ENCODE measurements at places on chromosomes 6 and 20.

- no peaks in the 10 kb centered on the region for H3K36me3 ChIP-seq
- no peak for DNase-seq
- H3K27ac ChIP-seq = no peak overlapping the region
- H3K27me3 ChIP-seq = no peaks in the 10 kb centered on the region
- H3K4me3 ChIP-seq = no peak overlapping the region
- no peaks in the 10 kb centered on the region for H3K4me1 ChIP-seq
These were observed 11.0 kb downstream of the SMPDL3A start for GRCh38 chr6:122799916-122800686.

GRCh38 chr6:86028776-86029175 lies 386.1 kb upstream of the SYNCRIP start:
- no peak overlapping the region for H3K27ac ChIP-seq
- no peaks in the 10 kb centered on the region for H3K27me3 ChIP-seq
- no peak for DNase-seq
- H3K4me1 ChIP-seq = no peaks in the 10 kb centered on the region
- no peaks in the 10 kb centered on the region for H3K36me3 ChIP-seq

DNA sequence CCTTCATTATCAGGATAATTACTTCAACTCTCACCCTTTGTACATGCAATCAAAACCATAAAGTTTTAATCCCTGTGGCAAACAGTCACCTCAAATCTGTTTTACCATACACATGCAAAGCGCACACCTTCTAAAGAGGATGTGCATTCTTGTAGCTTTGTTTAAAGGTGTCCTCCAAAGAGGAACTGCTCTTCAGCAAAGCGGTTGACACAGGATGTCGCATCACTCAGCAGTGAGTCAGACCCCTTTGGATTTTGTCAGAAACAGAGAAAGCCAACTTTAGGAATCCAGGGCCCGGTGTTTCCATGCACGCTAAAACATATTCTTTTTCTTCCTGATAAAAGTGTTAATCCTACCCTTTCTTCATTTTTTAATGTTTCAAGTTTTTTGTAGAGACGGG lies 268.3 kb upstream of the ARID1B start:
- H3K4me3 ChIP-seq = no peak overlapping the region
- no peak overlapping the region for H3K27ac ChIP-seq
- no peak for DNase-seq
- no peaks in the 10 kb centered on the region for H3K36me3 ChIP-seq
- no peaks in the 10 kb centered on the region for H3K4me1 ChIP-seq

- H3K27ac ChIP-seq = no peak overlapping the region
- H3K27me3 ChIP-seq = no peaks in the 10 kb centered on the region
- DNase-seq = no peak
- H3K4me3 ChIP-seq = no peak overlapping the region
- no peaks in the 10 kb centered on the region for H3K4me1 ChIP-seq
These were observed 181.7 kb upstream of the ARID1B start for GRCh38 chr6:156595476-156595875.

DNA sequence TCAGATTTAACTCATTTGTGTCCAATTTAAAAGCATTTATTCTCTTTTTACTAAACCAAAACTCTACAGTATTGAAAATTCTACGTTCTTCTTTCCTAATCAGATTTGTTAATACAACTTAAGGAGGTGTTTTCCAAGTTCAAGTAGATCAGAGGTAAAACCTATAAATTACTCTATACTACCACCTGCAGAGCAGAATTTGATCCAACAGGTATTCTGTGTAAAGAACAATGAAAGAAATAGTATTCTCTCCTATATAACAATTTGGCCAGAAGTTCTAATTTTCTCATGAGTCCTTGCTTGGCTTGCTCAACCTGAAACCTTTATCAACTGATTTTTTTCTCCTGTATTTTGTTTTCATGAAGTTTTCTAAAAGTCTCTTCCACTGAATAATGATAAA lies 28.5 kb upstream of the DST start:
- H3K36me3 ChIP-seq = no peaks in the 10 kb centered on the region
- H3K27me3 ChIP-seq = no peaks in the 10 kb centered on the region
- no peak for DNase-seq
- no peaks in the 10 kb centered on the region for H3K4me1 ChIP-seq

GRCh38 chr6:135993361-135993760 lies 141.9 kb downstream of the PDE7B start:
- DNase-seq = no peak
- no peaks in the 10 kb centered on the region for H3K27me3 ChIP-seq
- H3K4me3 ChIP-seq = no peak overlapping the region

DNA sequence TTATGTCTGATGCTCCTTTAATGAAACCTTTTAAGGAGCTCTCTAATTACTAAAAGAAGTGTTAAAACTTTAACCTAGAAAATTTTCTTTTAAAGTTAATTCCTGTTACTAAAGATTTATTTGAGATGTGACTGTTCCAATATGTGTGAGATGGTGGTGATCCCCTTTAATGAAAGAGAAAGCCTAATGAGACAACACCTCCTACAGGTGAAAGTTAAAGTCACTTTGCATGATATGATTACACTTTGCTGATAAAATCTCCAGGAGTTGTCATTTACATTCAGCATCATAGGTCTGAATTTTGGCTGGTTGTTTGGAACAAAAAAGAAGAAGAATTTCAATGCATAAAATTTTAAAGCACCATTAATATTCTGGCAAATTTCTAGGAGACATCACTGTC lies 307.4 kb downstream of the TRDN start:
- H3K4me3 ChIP-seq = no peak overlapping the region
- H3K36me3 ChIP-seq = no peaks in the 10 kb centered on the region
- no peaks in the 10 kb centered on the region for H3K27me3 ChIP-seq
- H3K27ac ChIP-seq = no peak overlapping the region

DNA sequence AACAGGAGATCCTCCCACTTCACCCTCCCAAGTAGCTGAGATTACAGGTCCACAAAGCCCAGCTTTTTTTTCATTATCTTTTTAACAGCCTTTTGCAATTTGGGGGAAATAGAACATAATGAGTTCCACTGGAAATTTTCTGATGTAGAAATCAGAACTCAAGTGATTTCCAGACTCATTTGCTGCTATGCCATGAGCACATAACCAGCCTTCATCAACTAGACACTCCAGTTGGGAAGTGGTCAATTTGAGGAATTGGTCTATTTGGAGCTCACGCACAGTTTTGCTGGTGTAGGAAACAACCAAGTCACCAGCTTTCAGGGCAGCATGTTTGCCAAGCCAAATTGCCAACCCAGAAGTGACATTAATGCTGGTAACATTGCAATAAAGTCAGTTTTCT lies 86.7 kb downstream of the MAFB start:
- H3K27ac ChIP-seq = no peak overlapping the region
- no peak for DNase-seq
- no peaks in the 10 kb centered on the region for H3K36me3 ChIP-seq

DNA sequence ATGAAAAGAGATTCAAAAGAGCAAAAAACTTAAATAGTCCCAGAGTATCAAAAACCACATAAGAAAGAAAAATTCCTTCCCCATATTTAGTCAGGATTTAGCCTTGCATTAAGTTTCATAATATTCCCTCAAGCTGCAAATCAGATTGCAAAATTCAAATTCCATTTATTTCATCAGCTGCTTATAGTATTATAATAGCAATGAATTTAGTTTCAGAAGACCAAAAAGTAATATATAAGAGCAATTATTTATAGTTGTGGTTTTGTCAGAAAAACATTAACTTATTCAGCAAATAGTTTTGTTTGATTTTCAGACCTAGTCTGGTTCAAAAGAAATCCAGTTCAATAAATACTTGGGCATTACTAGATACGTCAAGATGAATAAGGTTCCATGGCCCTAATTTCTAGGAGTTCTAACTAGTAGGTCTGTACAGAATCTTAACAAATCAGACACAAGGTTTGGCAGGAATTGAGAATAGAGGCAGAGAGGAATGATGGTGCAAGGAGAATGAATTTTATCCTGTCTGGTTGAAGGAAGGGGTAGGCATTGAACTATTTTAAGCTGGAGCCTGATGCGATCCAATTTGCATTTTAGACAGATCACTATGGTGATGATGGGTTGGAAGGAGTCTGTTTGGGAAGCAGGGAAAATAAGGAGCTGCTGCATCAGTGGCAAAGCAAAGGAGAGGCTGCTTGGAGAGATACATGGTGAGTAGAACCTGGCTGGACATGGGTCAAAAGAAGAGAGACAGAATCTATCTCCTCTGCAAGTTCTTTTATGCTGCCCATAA lies 163.9 kb upstream of the STXBP5 start:
- no peaks in the 10 kb centered on the region for H3K36me3 ChIP-seq
- H3K27ac ChIP-seq = no peak overlapping the region
- no peaks in the 10 kb centered on the region for H3K4me1 ChIP-seq
- H3K27me3 ChIP-seq = no peaks in the 10 kb centered on the region
- H3K4me3 ChIP-seq = no peak overlapping the region

GRCh38 chr6:1129131-1129530 lies 182.8 kb upstream of the FOXQ1 start:
- H3K27ac ChIP-seq = no peak overlapping the region
- no peaks in the 10 kb centered on the region for H3K27me3 ChIP-seq

- peaks cover 22% of the 10 kb centered on the region for H3K4me1 ChIP-seq
- DNase-seq = no peak
- H3K27me3 ChIP-seq = no peaks in the 10 kb centered on the region
- H3K4me3 ChIP-seq = peak overlapping the region; percentile 6
- peaks cover 15% of the 10 kb centered on the region for H3K36me3 ChIP-seq
- H3K27ac ChIP-seq = peak overlapping the region; percentile 33
These were observed 3.4 kb upstream of the GZF1 start for GRCh38 chr20:23358563-23358906.

DNA sequence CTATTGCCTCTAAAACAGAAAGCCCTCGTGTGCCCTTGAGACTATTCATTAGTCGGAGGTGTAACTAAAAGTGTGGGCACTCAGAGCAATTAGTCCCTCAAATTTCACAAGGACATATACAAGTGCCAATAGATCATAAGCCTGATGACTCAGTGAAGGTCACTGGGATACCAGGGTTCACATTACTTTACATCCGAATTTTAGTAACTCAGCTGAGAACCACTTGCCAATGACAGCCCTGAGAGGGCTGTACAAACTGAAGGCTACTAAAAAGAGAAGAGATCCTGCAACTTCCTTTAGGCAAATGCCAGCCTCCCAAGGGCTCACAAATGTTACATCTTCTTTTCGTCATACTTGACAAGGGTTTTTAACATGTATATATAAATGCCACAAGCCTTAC lies 369.6 kb downstream of the TENT5A start:
- no peak overlapping the region for H3K4me3 ChIP-seq
- no peak overlapping the region for H3K27ac ChIP-seq
- H3K27me3 ChIP-seq = no peaks in the 10 kb centered on the region

DNA sequence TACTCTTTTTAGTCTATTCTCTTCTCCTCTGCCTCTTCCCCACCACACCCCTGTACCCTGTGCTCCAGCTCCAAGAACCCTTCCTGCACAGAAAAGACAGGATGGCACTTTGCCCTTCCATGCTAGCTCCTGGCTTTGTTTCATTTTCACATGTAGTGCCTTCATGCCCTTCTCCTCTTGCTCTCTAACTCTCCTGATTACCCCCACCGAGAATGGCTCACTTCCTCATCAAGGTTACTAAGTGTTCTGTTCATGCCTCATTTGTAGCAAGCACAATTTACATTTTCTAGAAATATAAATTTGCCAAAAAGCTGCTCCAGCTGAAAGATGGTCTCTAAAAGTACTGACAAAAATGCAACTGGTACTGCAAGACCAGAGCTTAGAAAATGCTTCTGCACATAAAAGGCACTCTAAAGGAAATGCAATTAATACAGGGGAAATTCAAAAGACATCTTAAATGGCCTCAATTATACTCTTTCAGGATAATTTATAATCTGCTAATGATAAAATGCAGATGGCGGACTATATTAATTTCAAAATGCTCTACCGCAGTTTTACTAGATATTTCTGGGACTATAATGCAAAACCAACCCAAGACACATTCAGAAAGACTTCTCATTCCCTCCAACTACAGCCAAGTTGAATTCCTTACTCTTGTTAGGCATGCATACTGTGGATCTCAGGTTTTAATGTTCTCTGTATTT lies 570.2 kb downstream of the PRKN start:
- H3K36me3 ChIP-seq = no peaks in the 10 kb centered on the region
- H3K4me1 ChIP-seq = no peaks in the 10 kb centered on the region
- no peak for DNase-seq
- no peak overlapping the region for H3K4me3 ChIP-seq
- no peaks in the 10 kb centered on the region for H3K27me3 ChIP-seq

- H3K36me3 ChIP-seq = no peaks in the 10 kb centered on the region
- no peak for DNase-seq
- no peaks in the 10 kb centered on the region for H3K4me1 ChIP-seq
- H3K27ac ChIP-seq = no peak overlapping the region
- H3K27me3 ChIP-seq = no peaks in the 10 kb centered on the region
These were observed 134.0 kb upstream of the GRIK2 start for GRCh38 chr6:101259505-101259904.

DNA sequence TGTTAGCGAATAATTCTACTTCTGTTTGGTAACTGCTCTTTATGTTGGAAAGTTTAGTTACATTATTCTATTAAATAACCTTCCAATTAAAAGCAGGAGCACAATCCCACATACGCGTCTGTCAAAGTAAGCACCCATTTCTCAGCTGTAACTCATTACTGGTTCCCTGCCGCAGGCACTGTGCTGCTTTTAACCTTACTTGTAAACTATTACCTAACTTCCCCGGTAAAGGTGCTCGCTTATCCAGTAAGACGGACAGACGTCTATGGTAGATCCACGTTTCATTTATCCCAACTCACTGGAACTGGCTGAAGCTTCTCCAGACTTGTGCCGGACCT lies 529 bp upstream of the ENPP4 start:
- no peaks in the 10 kb centered on the region for H3K27me3 ChIP-seq
- DNase-seq = no peak
- peak overlapping the region; percentile 81 for H3K27ac ChIP-seq
- H3K4me3 ChIP-seq = peak overlapping the region; percentile 82
- H3K36me3 ChIP-seq = no peaks in the 10 kb centered on the region

- peaks cover 25% of the 10 kb centered on the region for H3K4me1 ChIP-seq
- DNase-seq = no peak
- H3K27ac ChIP-seq = no peak overlapping the region
- no peaks in the 10 kb centered on the region for H3K27me3 ChIP-seq
- H3K36me3 ChIP-seq = no peaks in the 10 kb centered on the region
These were observed 165.1 kb upstream of the TNFAIP3 start for GRCh38 chr6:137701942-137702341.

DNA sequence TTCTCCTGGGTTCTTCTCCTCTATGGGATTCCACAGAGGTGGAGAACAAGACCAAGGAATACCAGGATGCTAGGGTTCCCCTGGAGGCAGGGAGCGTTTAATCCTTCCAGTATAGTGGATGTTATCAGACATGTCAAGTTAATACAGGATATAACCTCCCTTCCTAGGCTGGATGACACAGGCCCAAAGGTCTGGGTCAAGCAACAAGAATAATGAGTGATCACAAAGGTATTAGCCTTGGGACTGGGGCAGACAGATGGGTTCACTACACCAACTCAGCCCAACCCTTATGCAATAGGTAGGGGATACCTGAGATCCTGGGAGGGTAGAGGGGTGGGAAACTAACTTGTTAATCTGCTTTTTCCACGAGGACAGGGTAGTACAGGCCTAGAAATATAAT lies 690.3 kb downstream of the HTR1B start:
- H3K27me3 ChIP-seq = no peaks in the 10 kb centered on the region
- H3K4me1 ChIP-seq = no peaks in the 10 kb centered on the region
- H3K36me3 ChIP-seq = no peaks in the 10 kb centered on the region
- DNase-seq = no peak

All from CD8-positive, alpha-beta memory T cell (primary cell).